ENCODE measurements at places on chromosomes 11 and 22.

DNA sequence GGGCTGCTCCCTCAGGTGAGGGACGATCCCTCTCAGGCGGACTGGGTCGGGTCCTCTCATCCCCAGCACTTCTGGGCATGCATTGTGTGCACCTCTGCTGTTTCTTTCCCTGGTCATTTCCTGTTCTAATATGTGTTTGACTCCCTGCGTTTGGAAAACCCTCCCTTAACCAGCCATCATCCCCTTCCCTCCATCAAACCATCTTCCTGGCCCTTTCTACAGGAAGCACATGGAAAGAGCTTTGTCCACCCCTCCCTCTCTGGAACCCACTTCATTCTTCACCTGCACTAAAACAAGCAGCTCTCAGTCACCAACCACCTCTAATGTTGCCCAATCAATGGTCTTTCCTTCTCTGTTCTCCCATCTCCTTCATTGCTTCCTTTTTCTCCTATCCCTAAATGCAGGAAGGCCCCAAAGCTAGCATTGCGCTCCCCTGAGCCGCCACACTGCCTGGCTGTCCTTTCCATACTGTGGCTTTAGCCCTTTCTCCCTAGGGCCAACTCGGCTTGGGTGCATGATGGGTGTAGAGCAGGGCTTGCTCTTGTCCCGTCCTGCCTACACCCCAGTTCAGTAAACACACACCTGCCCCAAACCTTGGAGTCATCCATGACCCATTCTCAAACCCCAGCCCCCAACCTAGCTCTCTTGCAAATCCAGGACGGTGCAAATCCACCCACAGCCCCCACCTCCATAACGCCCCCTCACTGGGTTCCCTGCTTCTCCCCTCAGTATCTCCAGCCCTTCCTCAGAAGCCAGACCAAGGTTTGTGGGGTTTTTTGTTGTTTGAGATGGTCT lies 5.4 kb upstream of the GAS2L1 start:
- H3K27ac ChIP-seq = no peak overlapping the region
- peaks cover 58% of the 10 kb centered on the region for H3K36me3 ChIP-seq
- no peak for DNase-seq
- no peak overlapping the region for H3K4me3 ChIP-seq

- DNase-seq = no peak
- no peak overlapping the region for H3K27ac ChIP-seq
- peaks cover 20% of the 10 kb centered on the region for H3K4me1 ChIP-seq
- H3K4me3 ChIP-seq = no peak overlapping the region
- H3K36me3 ChIP-seq = no peaks in the 10 kb centered on the region
Measured at GRCh38 chr11:68950762-68951161, 30.0 kb downstream of the MRGPRD start.

GRCh38 chr11:45225277-45225676 lies 60.9 kb downstream of the SYT13 start:
- H3K27ac ChIP-seq = no peak overlapping the region
- no peak overlapping the region for H3K4me3 ChIP-seq
- H3K27me3 ChIP-seq = no peaks in the 10 kb centered on the region
- H3K4me1 ChIP-seq = no peaks in the 10 kb centered on the region
- no peak for DNase-seq

- H3K36me3 ChIP-seq = no peaks in the 10 kb centered on the region
- no peaks in the 10 kb centered on the region for H3K4me1 ChIP-seq
- no peak for DNase-seq
- no peak overlapping the region for H3K4me3 ChIP-seq
- H3K27me3 ChIP-seq = peaks cover 4% of the 10 kb centered on the region
Measured at GRCh38 chr11:103013421-103013820, 57.9 kb upstream of the MMP13 start.

DNA sequence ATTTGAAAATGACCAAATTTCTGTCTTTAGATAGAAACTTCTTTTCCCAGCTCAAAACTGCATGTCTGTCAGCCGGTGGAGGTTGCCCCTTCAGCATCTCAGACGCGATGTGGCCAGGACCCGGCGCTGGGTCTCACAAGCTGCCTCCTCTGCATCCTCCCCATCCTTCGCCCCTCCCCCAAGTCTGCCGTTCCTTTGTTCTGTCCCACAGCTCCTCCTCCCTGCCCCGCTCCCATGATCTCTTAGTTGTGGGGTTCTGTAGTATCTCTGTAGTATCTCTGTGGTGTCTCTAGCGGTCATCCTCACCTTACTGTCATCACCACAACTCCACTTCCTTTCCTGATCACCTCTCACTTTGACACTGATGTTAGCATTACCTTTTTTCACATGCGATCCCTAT lies 49.9 kb downstream of the TRAF6 start:
- no peak overlapping the region for H3K4me3 ChIP-seq
- no peak overlapping the region for H3K27ac ChIP-seq
- no peaks in the 10 kb centered on the region for H3K36me3 ChIP-seq
- DNase-seq = no peak

GRCh38 chr11:62193952-62194351 lies 3.9 kb downstream of the SCGB1D1 start:
- no peaks in the 10 kb centered on the region for H3K27me3 ChIP-seq
- no peak overlapping the region for H3K27ac ChIP-seq
- H3K36me3 ChIP-seq = no peaks in the 10 kb centered on the region
- no peak overlapping the region for H3K4me3 ChIP-seq
- DNase-seq = no peak

- H3K36me3 ChIP-seq = no peaks in the 10 kb centered on the region
- no peak overlapping the region for H3K4me3 ChIP-seq
- no peak for DNase-seq
- peaks cover 18% of the 10 kb centered on the region for H3K27me3 ChIP-seq
Measured at GRCh38 chr22:18997925-18998315, 61.8 kb upstream of the PRODH start.

DNA sequence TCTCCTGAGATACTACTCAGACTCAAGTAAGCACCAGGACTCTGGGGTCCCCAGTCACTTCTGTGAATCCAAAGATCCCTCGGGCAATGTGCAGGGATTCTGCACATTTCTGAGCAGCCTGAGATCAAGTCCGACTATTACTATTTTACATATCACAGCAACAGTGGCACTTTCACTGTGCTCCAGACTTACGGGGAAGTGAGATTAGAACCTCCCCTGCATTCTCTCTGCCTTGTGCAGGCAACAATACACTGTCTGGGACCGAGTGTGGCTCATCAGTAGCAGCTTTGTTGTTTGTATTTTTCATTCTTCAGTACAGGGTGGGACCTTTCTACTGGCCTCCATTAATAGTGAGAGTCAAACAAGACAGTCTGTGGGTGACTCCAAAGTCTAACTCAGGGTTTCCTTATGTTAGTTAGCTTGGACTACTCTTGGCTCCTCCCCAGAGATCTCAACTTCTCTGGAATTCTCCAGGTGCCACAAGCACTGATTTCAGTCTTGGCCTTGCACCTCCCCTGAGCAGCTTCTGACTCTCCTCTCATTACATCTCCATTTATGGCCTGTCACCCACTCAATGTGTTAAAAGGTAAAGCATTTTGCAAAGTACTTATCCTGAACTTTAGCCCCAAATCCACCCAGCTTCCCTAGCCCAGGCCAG lies 76.2 kb upstream of the TOP3B start:
- peaks cover 3% of the 10 kb centered on the region for H3K4me1 ChIP-seq
- H3K27ac ChIP-seq = no peak overlapping the region
- DNase-seq = no peak
- no peak overlapping the region for H3K4me3 ChIP-seq

GRCh38 chr11:126611438-126611837 lies 256.0 kb downstream of the ST3GAL4 start:
- H3K27me3 ChIP-seq = no peaks in the 10 kb centered on the region
- no peak overlapping the region for H3K27ac ChIP-seq
- DNase-seq = no peak
- H3K4me3 ChIP-seq = no peak overlapping the region

- H3K4me1 ChIP-seq = no peaks in the 10 kb centered on the region
- no peak overlapping the region for H3K4me3 ChIP-seq
- no peak for DNase-seq
- no peaks in the 10 kb centered on the region for H3K27me3 ChIP-seq
- no peaks in the 10 kb centered on the region for H3K36me3 ChIP-seq
Measured at GRCh38 chr22:44818727-44819126, 66.4 kb downstream of the ARHGAP8 start.

DNA sequence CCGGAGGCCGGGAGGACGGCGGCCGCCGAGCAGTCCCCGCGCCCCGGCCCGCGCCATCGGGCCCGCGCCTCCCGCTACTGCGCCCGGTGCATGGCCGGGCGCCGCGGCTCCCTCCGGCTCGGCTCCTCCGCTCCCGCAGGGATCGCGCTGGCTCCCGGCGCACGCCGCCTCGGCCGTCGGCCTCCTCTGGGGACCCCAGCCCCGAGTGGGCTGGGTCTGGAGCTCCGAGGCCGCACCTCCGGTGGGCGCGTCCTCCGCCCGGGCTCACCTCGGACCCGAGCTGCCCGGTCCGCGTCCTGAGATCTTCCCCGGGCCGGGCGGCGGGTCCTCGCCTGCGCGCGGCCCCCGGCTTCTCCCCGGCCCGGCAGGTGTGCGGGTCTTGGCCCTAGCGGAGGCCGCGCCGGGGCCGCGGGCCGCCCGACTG lies 251 bp downstream of the SHISA8 start:
- H3K4me1 ChIP-seq = peaks cover 24% of the 10 kb centered on the region
- H3K27ac ChIP-seq = no peak overlapping the region
- no peaks in the 10 kb centered on the region for H3K36me3 ChIP-seq
- DNase-seq = no peak
- H3K4me3 ChIP-seq = peak overlapping the region; percentile 48

GRCh38 chr22:48784701-48785503 lies 1042.8 kb downstream of the BRD1 start:
- no peak for DNase-seq
- no peaks in the 10 kb centered on the region for H3K27me3 ChIP-seq
- H3K4me3 ChIP-seq = no peak overlapping the region
- no peak overlapping the region for H3K27ac ChIP-seq

DNA sequence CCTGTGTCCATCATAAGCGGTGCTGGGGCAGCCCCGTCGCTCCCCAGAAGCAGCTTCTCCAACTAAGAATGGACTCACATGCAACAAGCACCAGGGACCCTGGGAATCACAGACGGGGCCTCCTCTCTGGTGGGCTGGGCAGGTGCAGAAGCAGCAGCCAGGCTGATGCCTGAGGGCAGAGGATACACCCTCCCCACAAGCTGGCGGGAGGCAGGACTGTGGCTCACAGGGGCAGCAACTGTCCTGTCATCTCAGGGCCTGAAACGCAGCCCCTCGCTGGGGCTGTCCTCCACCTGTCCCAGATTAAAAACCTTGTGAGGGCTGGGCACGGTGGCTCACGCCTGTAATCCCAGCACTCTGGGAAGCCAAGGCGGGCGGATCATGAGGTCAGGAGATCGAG lies 3.1 kb upstream of the SBF1 start:
- H3K36me3 ChIP-seq = no peaks in the 10 kb centered on the region
- H3K4me3 ChIP-seq = no peak overlapping the region
- H3K4me1 ChIP-seq = peaks cover 32% of the 10 kb centered on the region
- peaks cover 45% of the 10 kb centered on the region for H3K27me3 ChIP-seq

DNA sequence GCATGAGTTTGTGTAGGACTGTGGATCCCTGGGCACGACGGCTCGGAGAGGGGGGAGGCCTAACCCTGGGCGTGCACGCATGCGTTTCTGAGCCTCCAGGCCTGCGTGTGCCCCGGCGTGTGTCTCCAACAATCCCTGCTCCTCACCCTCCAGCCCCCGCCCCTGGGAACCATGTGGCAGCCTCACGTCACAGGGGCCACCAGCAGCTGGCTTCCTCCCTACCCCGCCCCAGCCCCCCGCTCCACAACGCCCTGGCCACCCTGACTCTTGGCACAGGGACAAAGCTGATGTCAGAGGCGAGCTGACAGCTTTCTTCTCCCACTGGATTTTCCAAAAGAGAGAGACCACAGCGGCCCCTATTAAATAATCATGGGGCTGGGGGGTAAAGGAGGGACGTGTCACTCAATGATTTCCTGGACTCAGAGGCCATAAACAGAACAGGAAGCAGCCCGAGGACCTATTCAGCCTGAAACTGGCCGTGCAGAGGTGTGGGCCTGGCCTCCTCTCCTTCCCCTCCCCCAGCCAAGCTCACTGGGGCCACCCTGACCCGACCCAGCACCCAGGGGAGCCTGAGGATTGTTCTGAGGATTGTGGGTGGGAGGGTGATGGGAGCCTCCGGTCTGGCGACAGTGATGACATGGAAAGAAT lies 6.8 kb upstream of the LIF start:
- no peak overlapping the region for H3K27ac ChIP-seq
- peak; percentile 80 for DNase-seq
- peaks cover 33% of the 10 kb centered on the region for H3K27me3 ChIP-seq
- no peak overlapping the region for H3K4me3 ChIP-seq
- no peaks in the 10 kb centered on the region for H3K36me3 ChIP-seq
- peaks cover 39% of the 10 kb centered on the region for H3K4me1 ChIP-seq

- H3K36me3 ChIP-seq = no peaks in the 10 kb centered on the region
- no peak for DNase-seq
- no peaks in the 10 kb centered on the region for H3K4me1 ChIP-seq
- H3K4me3 ChIP-seq = no peak overlapping the region
- H3K27ac ChIP-seq = no peak overlapping the region
- H3K27me3 ChIP-seq = no peaks in the 10 kb centered on the region
Measured at GRCh38 chr11:130763087-130763980, 152.9 kb downstream of the SNX19 start.

- H3K4me3 ChIP-seq = no peak overlapping the region
- no peak for DNase-seq
- H3K36me3 ChIP-seq = no peaks in the 10 kb centered on the region
- H3K27me3 ChIP-seq = no peaks in the 10 kb centered on the region
- no peak overlapping the region for H3K27ac ChIP-seq
Measured at GRCh38 chr11:101323997-101324396, 194.4 kb upstream of the PGR start.

DNA sequence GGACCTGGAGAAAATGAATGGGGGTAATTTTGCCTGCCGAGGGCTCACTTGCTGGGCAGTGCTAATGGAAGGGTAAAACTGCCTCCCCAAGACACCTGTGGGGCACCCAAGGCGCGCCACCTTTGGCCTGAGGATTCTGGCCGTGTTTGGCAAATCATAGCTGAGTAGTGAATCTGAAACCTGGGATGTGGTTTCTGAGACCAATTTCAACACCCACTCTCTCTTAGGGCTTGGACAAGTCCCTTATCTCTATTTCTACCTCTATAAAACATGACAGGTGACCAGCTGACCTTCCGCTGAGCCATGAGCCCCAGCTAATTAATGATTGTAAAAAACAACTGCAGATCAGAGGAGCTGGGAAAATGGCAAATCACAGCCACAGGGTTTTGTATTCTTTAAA lies 1.5 kb upstream of the PACSIN3 start:
- H3K4me3 ChIP-seq = peak overlapping the region; percentile 80

GRCh38 chr11:69925366-69926196 lies 106.4 kb upstream of the FGF3 start:
- no peaks in the 10 kb centered on the region for H3K36me3 ChIP-seq
- DNase-seq = no peak
- peaks cover 55% of the 10 kb centered on the region for H3K27me3 ChIP-seq
- H3K27ac ChIP-seq = peak overlapping the region; percentile 19

GRCh38 chr11:45075519-45075918 lies 70.9 kb upstream of the PRDM11 start:
- no peak overlapping the region for H3K4me3 ChIP-seq
- H3K27me3 ChIP-seq = no peaks in the 10 kb centered on the region
- no peak for DNase-seq
- no peaks in the 10 kb centered on the region for H3K36me3 ChIP-seq

- no peaks in the 10 kb centered on the region for H3K4me1 ChIP-seq
- H3K4me3 ChIP-seq = no peak overlapping the region
- no peak overlapping the region for H3K27ac ChIP-seq
Measured at GRCh38 chr11:2342981-2343380, 34.1 kb upstream of the CD81 start.

- H3K36me3 ChIP-seq = no peaks in the 10 kb centered on the region
- no peaks in the 10 kb centered on the region for H3K4me1 ChIP-seq
- H3K4me3 ChIP-seq = no peak overlapping the region
- no peak overlapping the region for H3K27ac ChIP-seq
- peaks cover 22% of the 10 kb centered on the region for H3K27me3 ChIP-seq
Measured at GRCh38 chr22:37043828-37044538, 7.6 kb upstream of the KCTD17 start.

- no peaks in the 10 kb centered on the region for H3K36me3 ChIP-seq
- H3K4me1 ChIP-seq = peaks cover 42% of the 10 kb centered on the region
- DNase-seq = peak; percentile 63
- H3K27me3 ChIP-seq = no peaks in the 10 kb centered on the region
Measured at GRCh38 chr22:33519071-33519973, 401.0 kb downstream of the LARGE1 start.
